ENCODE measurements at places on chromosomes 6 and 20. TPM values are rescaled to one million over a fixed set of nuclear protein-coding genes. Genes with fewer than 3 reads are reported as not detected.

The LMBRD1 gene
- total RNA-seq: 49.8 TPM

The DHX16 gene
- total RNA-seq: 27.4 TPM

The ROMO1 gene
- total RNA-seq: 196 TPM

The SPAG4 gene
- not detected for total RNA-seq

The MEA1 gene
- 41.2 TPM for total RNA-seq

The SASH1 gene
- total RNA-seq: 82.3 TPM

The SH3BGRL2 gene
- 24.1 TPM for total RNA-seq

The ETV7 gene
- total RNA-seq: 5.4 TPM
